ENCODE measurements at places on chromosomes 7 and 10.

- H3K36me3 ChIP-seq = no peaks in the 10 kb centered on the region
- H3K27me3 ChIP-seq = no peaks in the 10 kb centered on the region
- no peaks in the 10 kb centered on the region for H3K4me1 ChIP-seq
Observed at GRCh38 chr10:86217371-86218080, 149.1 kb downstream of the GRID1 start.

DNA sequence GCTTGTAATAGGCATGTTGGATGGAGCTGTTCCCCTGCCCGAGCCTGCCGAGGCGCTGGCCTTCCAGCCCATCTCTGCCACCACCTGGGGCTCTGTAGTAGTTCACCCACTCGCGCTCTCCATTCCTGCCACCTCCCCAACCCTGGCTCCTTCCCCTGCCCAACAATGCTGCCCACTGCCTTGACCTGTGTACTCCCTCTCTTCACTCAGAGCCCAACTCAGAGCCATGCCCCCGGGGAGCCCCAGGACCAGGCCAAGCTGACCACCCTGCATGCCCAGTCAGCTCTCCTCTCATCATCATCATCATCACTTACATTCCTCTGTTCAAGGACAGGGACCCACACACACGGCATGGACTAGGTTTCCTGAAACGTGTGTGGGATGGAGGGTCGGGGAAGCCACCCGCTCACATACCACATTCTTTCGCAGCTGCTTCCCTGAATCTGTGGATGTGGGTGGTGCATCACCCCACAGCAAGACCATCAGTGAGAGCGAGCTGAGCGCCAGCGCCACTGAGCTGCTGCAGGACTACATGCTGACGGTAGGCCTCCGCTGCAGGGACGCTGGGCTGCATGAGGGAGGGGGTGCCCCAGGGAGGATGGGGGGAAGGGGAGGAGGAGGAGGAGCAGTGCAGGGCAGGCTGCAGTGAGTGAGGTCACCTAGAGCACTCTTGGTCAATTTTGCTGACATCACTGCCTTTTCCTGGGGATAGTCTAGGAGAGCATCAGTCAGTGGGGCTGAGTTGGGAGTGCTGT is 15.6 kb downstream of the NACAD start:
- no peak overlapping the region for H3K27ac ChIP-seq
- peaks cover 51% of the 10 kb centered on the region for H3K36me3 ChIP-seq
- no peaks in the 10 kb centered on the region for H3K4me1 ChIP-seq
- no peaks in the 10 kb centered on the region for H3K27me3 ChIP-seq
- H3K4me3 ChIP-seq = no peak overlapping the region

DNA sequence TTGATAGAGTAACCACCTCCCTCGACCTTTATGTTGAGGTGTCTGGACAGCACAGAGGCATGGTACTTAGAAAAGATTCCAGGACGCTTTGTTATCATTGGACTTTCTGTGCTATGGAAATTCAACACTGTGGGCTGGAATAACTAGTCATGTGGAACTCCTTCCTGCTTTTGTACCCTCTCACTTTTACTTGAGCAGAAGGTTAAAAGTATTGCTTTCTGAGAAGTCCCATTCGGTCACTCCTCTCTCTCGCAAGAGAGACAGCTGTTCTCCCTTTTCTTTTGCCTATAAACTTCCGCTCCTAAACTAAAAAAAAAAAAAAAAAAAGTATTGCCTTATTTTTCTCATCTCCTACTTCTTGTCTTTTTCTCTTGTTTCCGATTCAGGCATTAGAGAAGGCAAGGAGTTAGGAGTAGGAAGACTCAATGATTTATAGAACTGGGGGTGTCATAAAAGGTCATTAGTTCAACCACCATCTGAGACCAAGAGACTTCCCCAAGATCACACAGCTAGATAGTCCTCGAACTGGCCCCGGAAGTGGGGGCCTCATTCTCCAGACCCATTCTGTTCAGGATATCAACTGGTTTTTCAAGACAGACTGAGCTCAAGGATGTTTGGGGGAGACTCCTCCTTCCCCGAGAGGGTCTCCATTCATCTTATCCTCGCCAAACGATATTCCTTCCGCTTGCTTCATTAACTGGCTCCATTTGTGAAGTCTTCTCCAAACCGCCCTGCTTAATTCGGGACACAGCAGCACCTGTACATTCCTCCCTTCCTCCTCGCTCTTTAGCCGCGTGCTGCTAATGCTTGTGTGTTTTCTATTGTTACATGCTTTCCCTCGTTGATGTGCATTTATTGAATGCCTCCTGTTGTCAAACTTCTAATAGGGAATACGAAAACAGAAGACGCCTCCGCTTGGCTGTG is 995 bp upstream of the INPP5F start:
- H3K4me1 ChIP-seq = peaks cover 14% of the 10 kb centered on the region
- peak overlapping the region; percentile 83 for H3K4me3 ChIP-seq
- no peaks in the 10 kb centered on the region for H3K36me3 ChIP-seq
- H3K27ac ChIP-seq = peak overlapping the region; percentile 93

DNA sequence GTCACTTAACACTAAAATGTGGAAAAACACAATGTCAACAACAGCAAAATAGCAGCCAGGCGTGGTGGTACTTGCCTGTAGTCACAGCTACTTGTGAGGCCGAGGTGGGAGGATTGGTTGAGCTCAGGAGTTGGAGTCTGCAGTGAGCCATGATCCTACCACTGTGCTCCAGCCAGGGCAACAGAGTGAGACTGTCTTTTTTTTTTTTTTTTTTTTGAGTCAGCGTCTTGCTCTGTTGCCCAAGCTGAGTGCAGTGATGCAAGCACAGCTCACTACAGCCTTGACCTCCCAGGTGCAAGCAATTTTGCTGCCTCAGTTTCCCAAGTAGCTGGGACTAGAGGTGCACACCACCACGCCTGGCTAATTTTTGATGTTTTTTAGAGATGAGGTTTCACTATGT is 6.1 kb downstream of the KCTD7 start:
- H3K27me3 ChIP-seq = no peaks in the 10 kb centered on the region
- DNase-seq = no peak
- no peak overlapping the region for H3K4me3 ChIP-seq
- peaks cover 19% of the 10 kb centered on the region for H3K36me3 ChIP-seq

GRCh38 chr10:71616817-71617654 is 102.5 kb downstream of the C10orf105 start:
- no peak for DNase-seq
- peaks cover 33% of the 10 kb centered on the region for H3K4me1 ChIP-seq
- no peaks in the 10 kb centered on the region for H3K36me3 ChIP-seq
- no peak overlapping the region for H3K4me3 ChIP-seq
- no peak overlapping the region for H3K27ac ChIP-seq

DNA sequence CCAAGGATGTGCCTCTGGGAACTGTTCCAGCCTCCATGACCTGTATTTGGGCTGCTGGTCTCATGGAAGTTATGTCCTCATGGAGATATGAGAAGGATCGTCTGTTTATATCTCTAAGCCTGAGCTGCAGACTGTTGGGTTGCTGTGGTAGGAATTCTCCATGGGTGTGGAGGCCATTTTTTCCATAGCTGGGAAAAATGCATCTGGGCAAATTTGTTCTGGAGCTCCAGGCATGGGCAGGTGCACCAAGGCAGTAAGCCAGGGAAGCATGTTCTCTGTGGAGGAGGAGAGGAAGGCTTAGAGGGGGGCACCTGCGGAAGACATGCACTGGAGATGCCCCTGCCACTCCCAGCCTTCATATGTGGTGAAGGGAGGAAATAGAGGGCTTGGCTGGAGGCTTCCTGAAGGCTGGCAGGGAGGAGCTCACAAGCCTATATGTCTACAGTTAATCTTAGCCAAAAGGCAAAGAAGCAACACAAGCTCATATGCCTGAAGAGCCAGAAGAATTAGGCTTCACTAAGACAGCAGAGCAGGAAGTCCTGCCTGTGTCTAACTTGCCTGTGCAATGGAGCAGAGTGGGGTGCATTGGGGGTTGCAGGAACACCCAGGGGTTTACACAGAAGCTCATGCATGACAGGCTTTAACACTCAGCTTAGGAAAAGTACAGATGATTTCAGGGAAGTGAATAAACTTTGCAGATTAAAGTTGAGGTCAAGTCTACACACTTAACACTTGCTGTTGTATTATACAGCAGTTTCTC is 35.1 kb upstream of the CXCL12 start:
- H3K36me3 ChIP-seq = no peaks in the 10 kb centered on the region
- H3K27ac ChIP-seq = no peak overlapping the region
- peaks cover 5% of the 10 kb centered on the region for H3K4me1 ChIP-seq
- H3K27me3 ChIP-seq = no peaks in the 10 kb centered on the region
- H3K4me3 ChIP-seq = no peak overlapping the region

DNA sequence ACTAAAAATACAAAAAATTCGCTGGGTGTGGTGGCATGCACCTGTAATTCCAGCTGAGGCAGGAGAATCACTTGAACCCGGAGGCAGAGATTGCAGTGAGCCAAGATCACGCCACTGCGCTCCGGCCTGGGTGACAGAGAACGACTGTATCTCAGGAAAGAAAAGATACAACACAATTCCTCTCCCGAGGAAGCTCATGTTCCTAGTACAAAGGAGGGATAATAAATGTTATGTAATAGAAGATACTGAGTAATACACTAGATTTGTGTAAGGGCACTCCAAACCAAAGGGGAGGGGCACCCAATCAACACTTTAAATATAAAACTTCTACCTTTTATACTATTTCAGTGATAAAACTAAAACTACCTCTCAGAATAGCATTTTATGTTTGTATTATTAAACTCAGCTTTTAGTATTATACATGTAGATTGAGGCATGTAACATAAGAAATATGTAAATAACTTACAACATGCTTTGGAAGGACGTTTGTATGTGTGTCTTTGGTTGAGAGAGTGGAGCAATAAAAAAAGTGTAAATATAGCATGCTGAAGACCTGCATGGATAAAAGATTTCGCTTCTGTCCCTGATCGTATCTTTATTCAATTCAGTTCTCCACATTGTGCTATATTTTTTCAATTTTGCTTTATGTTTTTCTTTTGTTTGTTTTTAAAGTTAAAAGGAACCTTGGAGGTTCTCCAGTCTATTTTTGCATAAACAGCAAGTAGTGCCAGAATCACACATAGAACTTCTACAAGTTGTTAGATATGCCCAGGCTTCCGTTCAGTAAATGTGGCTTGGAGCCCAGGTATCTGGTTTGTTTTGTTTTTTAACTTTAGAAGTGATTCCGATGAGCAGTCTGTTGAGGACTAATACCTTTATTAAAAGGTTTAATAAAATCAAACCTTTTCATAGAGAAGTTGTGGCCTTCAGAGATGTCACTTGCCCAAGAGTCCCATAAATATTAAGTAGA is 71.9 kb downstream of the WAC start:
- no peak for DNase-seq
- H3K27me3 ChIP-seq = no peaks in the 10 kb centered on the region
- H3K4me1 ChIP-seq = peaks cover 5% of the 10 kb centered on the region
- H3K27ac ChIP-seq = no peak overlapping the region
- H3K4me3 ChIP-seq = no peak overlapping the region
